ENCODE measurements at places on chromosomes 5 and 9.
A peak's percentile ranks its signal among the peaks of the same experiment; 100 is the strongest.

DNA sequence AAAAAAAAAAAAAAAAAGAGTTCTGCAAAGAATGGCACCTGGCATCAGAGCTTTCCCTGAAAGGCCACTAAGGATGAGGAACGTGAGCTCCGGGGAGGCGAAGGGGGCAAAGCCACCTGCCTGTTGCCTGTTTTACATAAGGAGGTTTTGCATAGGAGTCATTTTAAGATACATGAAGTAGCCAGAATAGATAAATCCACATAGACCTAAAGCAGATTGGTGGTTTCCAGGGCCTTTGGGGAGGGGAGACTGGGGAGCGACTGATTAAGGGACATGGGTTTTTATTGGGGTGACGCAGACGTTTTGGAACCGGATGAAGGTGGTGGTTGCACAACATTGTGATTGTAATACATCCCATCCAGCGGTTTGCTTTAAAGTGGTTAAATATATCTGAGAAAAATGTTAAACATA, 7.1 kb downstream of the NEK6 start:
- no peak for DNase-seq

GRCh38 chr9:118962426-118962825, 406.8 kb downstream of the BRINP1 start:
- DNase-seq: no peak

- no peak for DNase-seq
These were observed 25.5 kb downstream of the AGTPBP1 start for GRCh38 chr9:85716031-85716877.

DNA sequence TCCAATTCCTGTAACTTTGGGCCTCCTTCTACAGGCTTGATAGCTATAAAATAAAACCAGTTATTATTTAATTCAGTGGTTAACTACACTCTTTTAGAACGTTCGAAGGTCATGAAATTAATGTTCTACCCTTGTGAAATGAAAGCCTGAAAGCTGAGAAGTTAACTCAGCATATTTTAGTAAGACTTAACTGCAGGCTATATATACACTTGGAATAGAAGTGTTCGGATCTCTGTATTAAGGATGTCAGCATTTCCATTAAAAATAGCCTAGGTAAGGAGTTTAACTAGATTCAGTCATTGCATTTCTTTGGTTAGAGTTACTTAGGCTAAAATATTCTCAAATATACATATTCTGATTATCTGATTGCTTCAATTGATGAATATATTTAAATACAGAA, 229.2 kb downstream of the MRPS30 start:
- DNase-seq: no peak

GRCh38 chr5:59528202-59528862, 365.2 kb downstream of the PDE4D start:
- no peak for DNase-seq

DNA sequence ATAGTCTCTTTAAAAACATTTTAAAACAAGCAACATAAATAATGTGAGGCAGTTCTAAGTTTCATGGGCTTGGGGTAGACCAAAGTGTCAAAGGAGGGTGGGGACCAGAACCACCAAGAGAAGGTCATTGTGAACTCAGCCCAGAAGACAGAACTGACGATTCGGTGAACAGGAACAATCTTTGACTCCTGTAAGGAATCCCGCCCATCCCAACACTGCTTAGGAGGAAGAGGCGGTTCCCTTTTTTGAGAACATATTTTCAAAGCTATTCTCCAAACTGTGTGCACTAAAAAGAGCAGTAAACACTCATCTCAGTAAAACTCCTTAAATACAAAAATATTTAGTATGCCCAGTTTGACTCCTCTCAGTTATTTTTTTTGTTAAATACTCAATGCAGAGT, 176.5 kb upstream of the TLE4 start:
- no peak for DNase-seq

- DNase-seq: peak; percentile 17
These were observed 23.8 kb downstream of the PLAC8L1 start for GRCh38 chr5:146081556-146081955.

DNA sequence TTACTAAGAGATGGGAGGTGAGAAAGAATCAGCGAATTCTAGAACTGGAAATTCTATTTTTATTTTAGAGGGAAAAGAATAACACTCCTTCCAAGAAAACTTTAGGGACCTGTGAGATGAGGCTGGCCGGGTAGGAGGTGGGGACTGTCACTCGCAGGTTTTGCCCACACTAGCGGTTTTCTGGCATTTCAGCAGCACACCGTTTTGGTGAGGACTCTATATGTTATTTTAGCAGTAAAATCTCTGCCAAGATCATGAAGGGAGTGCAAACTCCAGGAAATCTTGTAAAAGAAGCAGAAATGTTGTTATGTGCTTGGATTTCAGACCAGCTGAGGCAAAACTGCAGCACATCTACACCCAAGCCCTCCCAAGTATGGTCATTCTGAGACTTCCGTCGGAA, 470.6 kb downstream of the PSAT1 start:
- no peak for DNase-seq

GRCh38 chr9:131744171-131744719, 4.4 kb upstream of the RAPGEF1 start:
- DNase-seq: no peak

DNA sequence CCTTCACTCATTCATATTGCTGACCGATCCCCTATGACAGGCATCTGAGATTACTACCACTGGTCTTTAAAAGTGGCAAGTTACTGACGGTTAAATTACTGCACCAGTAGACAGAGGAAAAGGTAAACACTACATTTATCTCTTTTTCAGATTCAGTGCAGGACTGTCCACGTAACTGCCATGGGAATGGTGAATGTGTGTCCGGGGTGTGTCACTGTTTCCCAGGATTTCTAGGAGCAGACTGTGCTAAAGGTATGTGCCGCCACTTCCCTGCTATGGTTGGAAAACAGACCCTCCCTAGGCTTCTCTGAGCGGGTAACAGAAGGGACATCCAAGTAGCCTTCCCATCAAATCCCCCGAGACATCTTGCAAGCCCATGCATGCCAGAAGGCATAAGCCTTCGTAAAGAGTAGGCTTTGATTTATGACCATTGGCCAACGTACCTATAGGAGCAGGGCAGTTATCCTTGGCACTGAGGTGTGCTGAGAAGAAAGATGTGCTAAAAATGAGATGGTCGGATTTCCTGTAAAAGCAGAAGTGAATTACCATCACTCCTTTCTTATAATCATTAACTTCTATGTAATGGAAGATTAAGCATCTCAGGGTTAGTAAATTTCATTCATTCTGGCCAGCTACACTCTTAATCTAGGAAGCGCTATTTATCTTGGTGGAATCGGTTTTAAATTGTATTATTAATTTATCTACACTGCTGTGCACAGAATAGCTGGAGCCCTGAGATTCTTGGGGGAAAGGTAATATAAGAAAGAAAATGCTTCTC, 193.4 kb upstream of the WWC1 start:
- DNase-seq: no peak

DNA sequence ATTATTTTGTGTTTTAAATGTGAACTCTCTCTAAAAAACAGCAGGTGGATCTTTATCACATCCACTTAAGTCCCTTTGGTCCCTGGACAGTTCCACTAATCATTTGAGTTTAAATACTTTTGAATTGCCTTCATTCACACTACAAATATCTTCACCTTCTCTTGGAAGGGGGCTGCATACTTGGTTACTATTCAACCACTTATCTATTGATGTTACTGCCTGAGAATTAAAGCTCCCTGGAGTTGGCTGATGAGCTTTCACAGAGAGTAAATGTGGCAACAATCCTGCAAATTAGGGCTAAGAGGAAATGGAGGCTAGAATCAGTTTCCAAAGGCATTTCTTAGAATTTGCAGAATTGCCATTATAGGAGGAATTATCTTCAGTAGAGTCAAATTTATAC, 180.4 kb downstream of the ST8SIA4 start:
- DNase-seq: no peak

DNA sequence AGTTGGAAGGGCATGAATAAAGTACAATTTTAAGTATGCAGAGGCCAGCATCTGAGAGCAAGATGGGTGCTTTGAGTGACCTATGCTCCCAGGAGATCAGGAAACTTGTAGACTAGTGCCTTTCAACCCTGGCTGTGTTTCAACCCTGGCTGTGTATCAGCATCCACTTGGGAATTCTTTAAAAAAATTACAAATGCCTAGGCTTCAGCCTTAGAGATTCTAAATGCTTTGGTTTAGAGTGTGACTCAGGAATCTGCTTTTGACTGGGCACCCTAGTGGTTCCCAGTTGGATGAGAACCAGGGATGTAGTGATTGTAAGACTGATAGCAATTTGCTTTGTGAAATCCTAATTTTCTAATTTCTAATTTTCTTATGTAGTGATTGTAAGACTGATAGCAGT, 65.6 kb downstream of the RALGPS1 start:
- no peak for DNase-seq

- no peak for DNase-seq
These were observed 78.6 kb downstream of the SPRY4 start for GRCh38 chr5:142246258-142246657.

DNA sequence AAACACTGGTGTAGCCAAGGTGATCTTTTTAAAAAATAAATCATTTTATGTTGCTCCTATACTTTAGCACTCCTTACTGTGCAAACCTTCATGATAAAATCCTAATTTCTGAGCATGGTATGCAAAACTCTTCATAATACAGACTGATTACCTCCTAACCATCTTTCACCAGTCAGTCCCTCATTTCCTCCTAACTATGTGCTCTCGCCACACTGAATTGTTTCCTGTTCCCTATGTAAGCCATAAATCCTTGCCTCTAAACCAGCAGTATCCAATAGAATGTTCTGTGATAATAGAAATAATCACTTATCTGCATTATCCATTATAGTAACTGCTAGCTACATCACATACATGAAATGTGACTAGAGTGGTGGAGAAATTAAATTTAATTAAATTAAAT, 10.7 kb downstream of the AP3B1 start:
- DNase-seq: no peak

GRCh38 chr5:179792612-179793467, 946 bp upstream of the LTC4S start:
- DNase-seq: no peak

DNA sequence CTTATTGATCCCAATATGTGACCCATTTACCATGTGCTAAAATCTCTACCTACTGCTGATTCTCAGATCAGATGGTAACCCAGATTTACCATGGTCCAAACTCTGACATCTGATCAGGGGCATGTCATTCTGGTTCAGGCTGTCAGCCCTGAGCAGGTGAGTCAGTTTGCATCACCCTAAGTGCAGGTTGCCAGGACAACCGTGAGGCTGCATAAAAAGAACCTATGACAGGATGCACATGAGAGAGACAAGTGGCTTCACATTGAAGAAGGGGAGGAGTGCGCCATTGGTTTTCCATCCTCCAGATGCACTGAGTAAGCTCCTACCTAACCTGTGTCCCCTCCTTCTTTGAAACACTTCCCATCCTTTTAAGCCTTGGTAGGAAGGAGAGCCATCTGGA, 801 bp upstream of the PRSS3 start:
- DNase-seq: no peak

GRCh38 chr5:167653645-167654106, 637.8 kb upstream of the WWC1 start:
- no peak for DNase-seq

GRCh38 chr5:173629628-173630027, 13.2 kb upstream of the BOD1 start:
- no peak for DNase-seq
